ENCODE measurements at places on chromosomes 16 and 17.

GRCh38 chr17:32755045-32755805 lies 121.7 kb downstream of the MYO1D start:
- no peak for DNase-seq

DNA sequence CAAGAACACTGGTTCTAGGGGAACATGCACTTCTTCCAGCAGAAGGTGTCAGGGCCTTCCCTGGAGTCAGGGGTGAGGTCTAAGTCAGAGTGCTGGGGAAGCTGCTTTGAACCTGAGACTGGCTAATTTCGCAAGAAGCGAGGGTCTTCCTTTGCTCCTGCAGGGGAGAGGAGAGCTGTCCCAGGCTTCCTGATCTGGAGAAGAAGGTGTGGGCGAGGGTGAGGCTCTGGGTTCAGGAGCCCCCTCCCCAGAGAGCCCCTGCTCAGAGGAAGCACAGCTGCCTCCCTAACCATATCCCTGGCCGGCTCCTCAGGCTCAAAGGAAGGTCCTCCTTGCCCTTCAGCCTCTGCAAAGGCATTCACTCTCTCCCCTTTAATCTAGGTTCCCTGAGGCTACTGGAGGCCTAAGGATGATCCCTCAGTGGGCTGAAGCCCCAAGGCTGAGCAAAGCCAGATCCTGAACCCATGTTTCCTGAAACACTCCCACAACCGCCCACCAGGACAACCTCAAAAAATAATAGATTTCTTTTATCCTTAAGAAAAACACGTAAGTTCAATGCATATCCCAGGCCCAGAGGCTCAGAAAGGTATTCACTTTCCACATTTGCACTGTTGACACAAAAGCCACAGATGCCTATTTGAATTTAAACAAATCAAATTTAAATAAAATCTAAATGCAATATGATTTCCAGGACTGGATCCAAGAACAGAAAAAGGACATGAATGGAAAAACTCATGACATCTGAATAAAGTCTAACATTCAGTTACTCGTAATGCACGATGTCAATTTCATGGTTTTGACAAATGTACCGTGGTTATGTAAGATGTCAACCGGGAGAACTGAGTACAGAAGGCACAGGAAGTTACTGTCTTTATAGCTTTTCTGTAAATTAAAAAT lies 71.5 kb upstream of the RCVRN start:
- no peak for DNase-seq

- no peak for DNase-seq
These were observed 2.0 kb downstream of the SLC46A1 start for GRCh38 chr17:28404007-28404406.

DNA sequence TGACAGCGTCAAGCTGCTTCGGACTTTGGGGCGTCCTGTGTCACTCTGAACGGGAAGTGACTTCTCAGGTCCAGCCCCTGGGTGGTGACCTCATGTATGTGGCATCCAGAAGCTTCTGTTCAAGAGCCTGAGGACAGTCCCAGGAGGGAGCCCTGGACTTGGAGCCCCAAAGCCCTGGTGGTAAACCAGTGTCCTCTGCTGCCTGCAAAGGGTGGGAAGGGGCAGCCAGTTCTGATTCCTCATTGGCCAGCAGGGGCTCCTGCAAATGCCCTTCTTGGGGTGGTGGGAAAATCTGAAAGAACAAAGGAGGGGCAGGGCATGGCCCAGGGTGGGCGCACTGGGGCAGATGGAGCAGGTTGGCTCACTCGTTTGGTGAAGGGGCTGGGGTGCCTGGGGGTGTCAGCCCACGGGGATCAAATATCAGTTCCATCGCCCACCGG lies 1.6 kb downstream of the OSGIN1 start:
- DNase-seq: peak; percentile 26

DNA sequence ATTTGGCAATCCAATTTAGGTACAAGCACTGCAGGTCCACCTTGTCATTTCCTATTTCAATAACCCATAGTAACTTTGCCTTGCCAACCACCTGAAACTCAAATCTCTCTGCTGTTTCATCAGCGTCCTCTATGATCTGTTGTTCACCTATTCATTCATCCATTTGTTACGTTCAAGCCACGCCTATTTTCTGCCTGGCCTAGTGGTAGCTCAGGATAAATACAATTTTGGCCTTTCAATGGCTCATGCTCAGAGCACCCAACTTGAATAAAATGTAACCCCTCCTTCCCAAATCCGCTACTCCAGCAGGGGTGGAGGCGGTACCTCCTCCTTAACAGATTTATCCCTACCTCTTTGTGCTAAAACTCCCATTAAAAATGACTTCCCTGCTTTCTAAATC lies 3.6 kb upstream of the FBXO47 start:
- DNase-seq: no peak

- no peak for DNase-seq
These were observed 10.6 kb downstream of the UBB start for GRCh38 chr17:16391451-16391850.

DNA sequence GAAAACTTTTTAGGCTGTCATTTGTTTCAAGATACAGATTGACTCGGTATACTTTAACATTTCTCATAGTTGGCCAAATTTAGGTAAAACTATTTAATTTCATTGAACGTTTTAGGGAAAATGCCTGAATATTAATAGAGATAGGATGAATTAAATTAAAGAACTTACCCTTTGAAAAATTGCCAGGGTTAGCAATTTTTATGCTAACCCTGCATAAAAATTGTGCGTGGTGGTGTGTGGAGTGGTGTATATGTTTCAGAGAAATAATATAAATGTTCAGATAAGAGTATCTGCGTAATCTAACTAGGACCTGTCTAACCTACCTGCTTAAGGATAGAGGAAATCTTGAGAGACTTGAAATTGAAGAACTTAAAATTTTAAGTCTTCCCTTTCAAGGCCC lies 21.4 kb downstream of the NF1 start:
- no peak for DNase-seq

DNA sequence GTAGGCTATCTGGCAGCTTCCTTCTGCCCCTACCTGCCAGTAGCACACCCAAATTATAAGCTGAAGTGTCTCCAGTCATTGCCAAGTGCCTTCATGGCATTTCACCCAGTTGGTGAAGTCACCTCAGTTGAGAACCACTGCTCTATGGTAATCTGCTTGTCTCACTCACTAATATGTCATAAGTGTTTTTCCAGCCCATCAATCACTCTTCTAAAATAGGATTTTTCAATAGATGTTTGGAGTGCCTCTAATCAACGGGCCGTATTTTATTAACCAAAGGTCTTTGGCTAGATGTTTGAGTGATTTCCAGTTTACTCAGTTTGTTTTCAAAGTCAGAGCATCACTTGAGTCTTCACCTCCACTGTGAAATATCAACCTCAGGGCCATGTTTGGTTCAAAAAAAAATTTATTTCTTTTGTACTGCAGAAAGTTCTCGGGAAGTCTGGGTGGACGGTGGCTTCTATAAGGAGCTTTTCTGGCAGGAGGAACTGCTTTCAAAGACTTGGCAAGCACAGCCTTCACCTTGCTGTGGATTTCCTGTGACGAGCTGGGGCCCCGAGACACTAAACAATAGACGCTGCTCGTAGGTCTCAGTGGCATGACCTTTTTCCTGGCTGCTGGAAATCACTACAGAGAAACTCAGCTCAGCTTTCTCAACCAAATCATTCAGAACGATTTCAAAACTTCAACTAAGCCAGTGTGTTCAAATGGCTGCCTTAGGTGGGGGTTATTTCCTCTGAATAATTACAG lies 95.2 kb upstream of the FOXF1 start:
- no peak for DNase-seq

GRCh38 chr17:4199818-4200402 lies 56.9 kb downstream of the CYB5D2 start:
- DNase-seq: no peak

DNA sequence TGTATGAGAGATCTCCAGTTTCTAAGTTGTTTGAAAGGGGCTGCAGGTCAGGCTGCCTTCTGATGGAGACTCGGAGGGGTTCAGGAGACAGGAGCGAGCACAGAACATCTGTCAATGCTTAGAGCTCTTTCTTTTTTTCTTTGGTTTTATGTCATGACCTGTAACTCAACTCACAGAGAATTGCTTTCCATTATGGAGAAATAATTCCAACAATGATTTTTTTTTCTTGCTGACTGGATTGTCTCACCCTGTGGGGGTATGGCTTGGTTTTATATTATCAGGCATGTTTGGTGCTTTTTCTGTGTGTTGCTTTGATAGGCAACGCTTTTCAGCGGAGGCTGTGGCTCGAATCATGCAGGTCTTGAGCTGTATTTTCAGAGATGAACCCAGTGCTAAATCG lies 10.7 kb upstream of the KCNJ2 start:
- no peak for DNase-seq

DNA sequence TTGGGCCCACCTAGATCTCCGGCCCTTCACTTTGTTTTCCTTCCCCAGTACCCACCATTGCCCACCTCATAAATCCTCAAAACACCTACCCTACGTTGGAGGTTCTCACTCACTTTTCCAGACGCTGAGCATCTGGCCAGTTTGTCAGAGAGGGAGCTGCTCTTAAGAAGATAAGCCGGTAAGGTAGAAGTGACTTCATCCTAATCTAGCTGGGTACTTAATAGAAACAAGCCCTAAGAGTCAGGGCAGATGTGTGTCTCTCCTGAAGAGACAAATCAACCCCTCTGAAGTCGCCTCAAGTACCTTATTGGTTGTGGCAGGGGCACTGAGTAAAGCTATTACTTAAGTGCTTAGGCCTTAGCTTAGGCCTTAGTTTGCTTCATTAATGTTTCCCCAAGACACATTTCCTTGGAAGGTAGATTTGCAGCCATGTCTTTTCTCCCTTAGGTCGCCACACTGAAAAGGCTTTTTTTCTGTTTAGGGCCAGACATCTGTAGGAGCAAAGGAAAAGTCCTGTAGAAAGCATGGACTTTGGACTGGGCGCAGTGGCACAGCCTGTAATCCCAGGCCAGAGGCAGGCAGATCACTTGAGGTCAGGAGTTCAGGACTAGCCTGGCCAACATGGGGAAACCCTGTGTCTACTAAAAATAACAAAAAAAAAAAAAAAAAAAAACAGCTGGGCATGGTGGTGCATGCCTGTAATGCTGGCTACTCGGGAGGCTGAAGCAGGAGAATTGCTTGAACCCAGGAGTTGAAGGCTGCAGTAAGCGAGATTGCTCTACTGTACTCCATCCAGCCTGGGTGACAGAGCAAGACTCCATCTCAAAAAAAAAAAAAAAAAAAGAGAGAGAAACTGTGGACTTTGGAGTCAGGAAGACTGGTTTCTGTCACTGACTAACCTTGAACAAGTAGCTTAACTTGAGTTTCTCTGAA lies 1.0 kb downstream of the TACO1 start:
- DNase-seq: no peak

- DNase-seq: no peak
These were observed 32.6 kb upstream of the TAC4 start for GRCh38 chr17:49880291-49881053.

GRCh38 chr17:22171631-22172030 lies 479.3 kb downstream of the KCNJ18 start:
- DNase-seq: no peak

GRCh38 chr17:67359960-67360791 lies 6.2 kb downstream of the PSMD12 start:
- DNase-seq: no peak

GRCh38 chr16:14353340-14353739 lies 276.7 kb downstream of the PARN start:
- no peak for DNase-seq

DNA sequence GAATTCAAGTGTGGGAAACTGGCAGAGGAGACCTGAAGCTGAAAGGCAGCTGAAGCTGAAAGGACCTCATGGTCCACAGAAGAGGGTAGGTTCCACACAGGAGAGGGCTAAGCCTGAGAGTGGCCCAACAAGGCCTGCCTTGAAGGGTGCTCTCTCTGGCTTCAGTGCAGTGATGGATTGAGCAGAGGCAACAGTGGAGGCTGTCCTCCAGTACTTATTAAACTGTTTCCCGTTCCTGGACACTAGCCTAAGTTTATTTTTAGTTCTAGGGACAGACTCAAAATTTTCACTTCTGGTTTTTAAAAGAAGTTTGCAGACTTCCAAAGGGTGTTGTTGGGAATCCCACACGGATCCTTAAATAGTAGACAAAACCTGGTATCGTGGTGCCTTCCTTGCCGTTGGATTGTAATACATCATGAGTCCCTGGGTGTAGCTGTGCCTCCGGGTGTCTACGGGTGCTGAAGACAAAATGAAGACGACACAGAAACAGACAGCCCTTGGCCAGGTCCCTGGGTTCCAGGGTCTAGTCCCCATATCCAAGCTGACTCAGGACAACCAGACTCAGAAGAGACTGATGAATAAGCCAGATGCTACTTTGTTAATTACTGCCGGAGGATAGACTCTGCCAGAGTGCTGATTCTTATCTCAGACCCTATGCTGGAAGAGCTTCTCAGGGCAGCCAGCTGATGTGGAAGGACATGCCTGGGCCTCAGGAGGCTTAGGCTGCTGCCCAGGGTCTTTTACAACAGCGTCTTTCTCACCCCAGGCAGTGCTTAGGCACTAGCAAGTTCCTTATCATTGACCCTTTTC lies 7.1 kb upstream of the CMTM4 start:
- no peak for DNase-seq

- DNase-seq: no peak
These were observed 507 bp downstream of the SERPINF1 start for GRCh38 chr17:1762233-1762900.

GRCh38 chr16:1395444-1396031 lies 19.0 kb downstream of the UNKL start:
- DNase-seq: no peak

GRCh38 chr17:45265821-45266220 lies 3.9 kb upstream of the SPATA32 start:
- DNase-seq: peak; percentile 89

DNA sequence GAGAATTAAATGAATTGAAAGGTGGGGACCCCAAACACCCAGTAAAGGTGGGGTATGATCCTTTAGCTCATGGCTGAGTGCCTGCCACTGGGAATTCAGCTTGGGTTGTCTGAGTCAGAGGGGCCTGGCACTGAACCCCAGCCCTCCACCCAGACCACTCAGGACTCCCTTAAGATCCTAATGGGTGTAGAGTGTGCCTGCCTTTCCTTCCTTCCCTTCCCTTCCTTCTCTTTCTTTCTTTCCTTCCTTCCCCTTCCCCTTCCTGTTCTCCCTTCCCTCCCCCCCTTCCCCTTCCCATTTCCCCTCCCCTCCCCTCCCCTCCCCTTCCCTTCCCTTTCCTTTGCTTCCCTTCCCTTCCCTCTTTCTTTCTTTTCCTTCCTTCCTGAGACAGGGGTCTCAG lies 29.9 kb upstream of the GNA13 start:
- no peak for DNase-seq

DNA sequence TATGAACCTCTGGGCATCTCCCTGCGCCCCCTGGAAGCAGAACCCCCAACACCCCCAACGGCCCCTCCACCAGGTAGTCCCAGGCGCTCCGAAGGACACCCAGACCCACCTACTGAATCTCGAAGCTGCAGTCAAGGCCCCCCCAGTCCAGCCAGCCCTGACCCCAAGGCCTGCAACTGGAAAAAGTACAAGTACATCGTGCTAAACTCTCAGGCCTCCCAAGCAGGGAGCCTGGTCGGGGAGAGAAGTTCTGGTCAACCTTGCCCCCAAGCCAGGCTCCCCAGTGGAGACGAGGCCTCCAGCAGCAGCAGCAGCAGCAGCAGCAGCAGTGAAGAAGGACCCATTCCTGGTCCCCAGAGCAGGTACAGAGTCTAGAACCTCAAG lies 1.5 kb downstream of the BCL6B start:
- DNase-seq: no peak
